GM04504 (cell line): ENCODE measurements at places on chromosomes 6 and 20.
A peak's percentile ranks its signal among the peaks of the same experiment; 100 is the strongest.

DNA sequence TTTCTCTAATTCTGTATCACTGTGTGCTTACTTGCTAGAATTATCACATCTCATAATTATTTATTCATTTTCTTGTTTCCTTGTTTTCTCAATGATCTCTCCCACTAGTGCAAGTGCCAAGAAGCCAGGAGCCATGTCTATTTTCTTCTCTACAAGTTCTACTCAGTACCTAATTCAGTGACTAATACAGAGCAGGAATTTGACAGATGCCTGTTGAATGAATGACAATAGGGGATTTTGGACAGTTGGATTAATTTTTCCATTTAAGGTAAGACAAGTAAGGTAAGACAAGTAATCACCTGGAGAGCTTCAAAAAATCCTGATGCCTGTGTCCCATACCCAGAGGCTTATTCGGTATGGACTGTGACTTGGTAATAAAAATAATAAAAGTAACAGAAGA, 81.0 kb downstream of the EDN1 start:
- DNase-seq: no peak

DNA sequence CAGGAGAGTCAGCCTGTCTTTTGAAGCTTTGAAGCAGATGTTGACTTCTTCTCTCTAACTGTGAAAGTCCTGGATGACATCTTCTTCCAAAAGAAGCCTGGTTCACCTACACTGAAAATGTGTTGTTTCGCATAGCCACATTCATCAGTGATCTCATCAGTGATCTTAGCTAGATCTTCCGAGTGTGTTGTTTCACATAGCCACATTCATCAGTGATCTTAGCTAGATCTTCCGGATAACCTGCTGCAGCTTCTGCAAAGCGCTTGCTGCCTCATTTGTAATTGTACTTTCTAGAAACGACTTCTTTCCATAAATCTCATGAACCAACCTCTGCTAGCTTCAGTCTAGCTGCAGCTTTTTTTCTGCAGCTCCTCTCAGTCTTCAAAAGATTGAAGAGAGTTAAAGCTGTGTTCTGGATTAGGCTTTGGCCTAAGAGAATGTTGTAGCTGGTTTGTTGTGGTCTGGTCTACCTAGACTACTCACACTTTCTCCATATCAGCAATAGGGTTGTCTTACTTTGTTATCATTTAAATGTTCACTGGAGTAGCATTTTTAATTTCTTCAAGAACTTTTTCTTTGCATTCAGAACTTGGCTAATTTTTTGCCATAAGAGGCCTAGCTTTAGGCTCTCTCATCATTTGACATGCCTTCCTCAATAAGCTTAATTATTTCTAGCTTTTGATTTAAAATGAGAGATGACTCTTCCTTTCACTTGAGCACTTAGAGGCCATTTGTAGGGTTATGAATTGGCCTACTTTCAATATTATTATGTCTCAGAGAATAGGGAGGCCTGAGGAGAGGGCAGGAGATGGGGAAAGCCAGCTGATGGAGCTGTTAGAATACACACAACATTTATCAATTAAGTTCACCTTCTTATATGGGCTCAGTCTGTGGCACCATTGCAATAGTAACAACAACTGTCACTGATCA, 48.7 kb upstream of the EXOC2 start:
- DNase-seq: no peak

- no peak for DNase-seq
Observed at GRCh38 chr6:7006515-7007191, 101.1 kb upstream of the RREB1 start.

DNA sequence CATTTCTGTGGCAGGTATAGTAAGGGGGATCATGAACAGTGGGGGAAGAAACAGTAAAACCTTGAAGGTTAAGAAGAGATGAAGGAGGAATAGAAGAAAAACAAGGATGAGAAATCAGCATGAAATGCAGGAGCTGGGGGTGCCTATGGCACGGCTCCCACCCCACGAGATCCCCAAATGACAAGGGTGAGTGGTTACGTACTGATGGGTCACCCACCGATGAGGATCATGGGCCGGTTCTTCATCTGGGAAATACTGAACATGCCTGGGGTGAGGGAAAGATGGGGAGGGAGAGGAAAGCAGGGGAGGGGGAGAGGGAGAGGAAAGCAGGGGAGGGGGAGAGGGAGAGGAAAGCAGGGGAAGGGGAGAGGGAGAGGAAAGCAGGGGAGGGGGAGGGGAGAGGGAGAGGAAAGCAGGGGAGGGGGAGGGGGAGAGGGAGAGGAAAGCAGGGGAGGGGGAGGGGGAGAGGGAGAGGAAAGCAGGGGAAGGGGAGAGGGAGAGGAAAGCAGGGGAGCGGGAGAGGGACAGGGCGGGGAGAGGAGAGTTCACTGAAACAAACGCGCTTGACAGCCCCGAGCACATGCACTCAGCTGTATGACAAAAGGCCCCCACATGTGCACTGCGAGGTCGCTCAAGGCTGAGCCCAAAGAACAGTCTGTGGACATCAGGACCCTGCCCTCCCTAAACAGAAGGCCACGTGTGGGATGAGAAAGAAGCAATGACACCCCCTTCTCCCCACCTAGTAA, 25.3 kb downstream of the MOCS1 start:
- DNase-seq: no peak

GRCh38 chr6:52407467-52407866, 12.7 kb upstream of the EFHC1 start:
- no peak for DNase-seq

DNA sequence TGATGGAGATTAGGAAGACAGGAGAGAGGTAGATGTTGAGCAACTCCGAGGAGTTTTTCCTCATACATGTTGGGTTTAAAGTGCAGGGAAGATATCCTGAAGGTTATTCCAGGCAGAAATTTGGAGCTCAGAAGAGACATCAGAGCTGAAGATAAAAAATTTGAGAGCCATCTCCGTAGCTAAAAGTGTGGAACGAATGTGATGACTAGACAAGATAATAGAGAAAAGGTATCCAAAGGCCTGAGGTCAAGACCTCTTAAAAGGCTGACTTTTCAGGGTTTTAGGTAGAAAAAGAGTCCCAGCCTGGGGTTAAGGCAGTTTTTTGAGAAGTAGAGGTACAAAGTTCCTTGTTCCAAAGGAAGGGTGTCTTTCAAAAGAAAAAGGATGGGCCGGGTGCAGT, 214.8 kb downstream of the ESR1 start:
- no peak for DNase-seq

- no peak for DNase-seq
Observed at GRCh38 chr20:20233041-20233514, 134.8 kb upstream of the INSM1 start.

GRCh38 chr6:62150048-62150663, 135.9 kb downstream of the KHDRBS2 start:
- DNase-seq: peak; percentile 6

GRCh38 chr6:118755941-118756646, 104.7 kb upstream of the CEP85L start:
- no peak for DNase-seq

DNA sequence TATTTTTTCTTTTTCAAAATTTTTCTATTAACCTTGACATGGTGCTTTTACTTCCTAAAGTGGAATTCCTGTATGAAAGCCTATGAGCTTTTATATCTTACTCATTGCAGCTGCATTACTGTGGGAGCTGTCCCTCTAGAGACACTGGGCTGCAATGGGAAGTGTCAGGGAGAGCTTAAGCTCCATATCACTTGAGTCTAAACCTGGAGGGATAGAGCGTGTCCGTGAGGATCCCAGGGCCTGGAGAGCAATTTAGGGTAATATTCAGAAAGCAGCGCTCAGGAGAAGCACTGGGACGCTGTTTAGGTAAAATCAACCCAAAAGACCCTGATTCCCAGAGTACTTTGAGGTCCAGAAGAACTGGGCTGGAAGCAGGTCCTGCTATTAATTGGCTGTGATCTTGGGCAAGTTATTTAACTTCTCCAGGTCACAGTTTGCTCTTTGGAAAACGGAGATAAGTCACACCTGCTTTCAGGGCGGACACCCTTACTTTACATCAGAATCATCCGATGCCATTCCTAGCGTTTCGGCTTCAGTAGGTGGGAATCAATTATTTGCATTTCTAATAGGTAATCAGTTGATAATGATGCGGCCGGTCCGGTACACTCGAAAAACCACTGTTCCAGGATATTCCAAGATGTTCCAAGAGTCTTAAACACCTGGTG, 628 bp upstream of the ERGIC3 start:
- no peak for DNase-seq

- DNase-seq: no peak
Observed at GRCh38 chr6:153001767-153002612, 519 bp downstream of the MTRF1L start.

DNA sequence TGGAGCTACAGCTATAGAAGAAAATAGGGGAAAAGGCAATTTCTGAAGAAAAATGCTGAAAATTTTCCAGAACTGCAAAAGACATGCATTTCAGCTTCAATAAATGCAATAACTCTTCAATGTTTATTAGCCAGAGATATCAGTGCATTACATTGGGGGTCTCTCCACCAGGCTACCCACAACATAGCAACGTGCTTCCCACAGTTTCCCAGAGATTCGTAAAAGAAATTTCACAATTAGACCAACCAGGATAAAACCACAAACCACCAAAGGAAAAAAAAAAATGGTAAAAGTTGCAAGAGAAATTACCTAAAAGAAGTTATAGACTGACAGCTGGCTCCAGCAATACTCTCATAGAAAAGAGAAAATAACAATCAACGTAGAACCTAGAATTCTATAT, 16.0 kb downstream of the LY86 start:
- no peak for DNase-seq

- DNase-seq: no peak
Observed at GRCh38 chr6:63448229-63448628, 124.1 kb upstream of the LOC128125822 start.

DNA sequence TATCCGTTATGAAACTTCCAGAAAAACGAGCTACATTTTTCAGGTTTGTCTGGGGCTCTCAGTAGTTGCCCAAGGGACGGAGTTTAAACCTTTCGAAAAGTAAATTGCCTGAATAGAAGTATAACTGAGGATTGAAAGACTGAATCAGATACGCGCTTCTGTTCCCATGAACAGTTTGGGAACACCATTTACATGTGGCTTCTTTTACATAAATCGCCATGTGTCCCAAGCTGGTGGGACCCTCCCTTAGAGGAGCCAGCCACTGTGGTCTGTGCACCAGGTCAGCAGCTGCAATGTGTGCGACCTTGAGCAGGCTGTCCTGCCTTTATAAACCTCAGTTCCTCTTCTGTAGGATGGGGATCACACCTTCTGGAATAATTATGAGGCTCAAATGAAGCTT, 11.0 kb downstream of the ENTPD6 start:
- DNase-seq: no peak

- peak; percentile 60 for DNase-seq
Observed at GRCh38 chr6:45454008-45454911, 76.5 kb upstream of the SUPT3H start.

DNA sequence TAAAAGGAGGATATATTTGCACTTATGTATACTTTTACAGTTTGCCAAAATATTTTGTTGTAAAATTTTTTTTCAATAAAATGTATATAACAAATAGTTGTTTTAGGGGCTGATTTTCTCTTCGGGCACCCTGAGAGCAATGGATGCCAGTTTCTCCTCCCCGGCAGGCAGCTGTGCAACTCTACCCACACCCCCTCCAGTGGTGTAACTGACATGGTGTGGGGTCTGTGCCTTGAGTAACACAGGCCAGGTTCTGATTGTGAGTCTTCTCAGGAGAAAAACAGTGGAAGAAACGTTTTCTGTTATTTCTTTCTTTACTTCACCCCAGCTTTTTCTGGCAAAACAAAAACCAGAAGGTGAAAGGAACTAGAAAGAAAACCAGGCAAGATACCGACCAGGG, 6.1 kb downstream of the FOXF2 start:
- DNase-seq: no peak

- no peak for DNase-seq
Observed at GRCh38 chr6:11553824-11554223, 16.3 kb downstream of the TMEM170B start.

GRCh38 chr6:118548136-118548535, at the start of gene PLN:
TSS of gene PLN (plus strand) at chr6:118548296. CDS start at chr6:118558922, 10,626 bp downstream.
- DNase-seq: no peak

DNA sequence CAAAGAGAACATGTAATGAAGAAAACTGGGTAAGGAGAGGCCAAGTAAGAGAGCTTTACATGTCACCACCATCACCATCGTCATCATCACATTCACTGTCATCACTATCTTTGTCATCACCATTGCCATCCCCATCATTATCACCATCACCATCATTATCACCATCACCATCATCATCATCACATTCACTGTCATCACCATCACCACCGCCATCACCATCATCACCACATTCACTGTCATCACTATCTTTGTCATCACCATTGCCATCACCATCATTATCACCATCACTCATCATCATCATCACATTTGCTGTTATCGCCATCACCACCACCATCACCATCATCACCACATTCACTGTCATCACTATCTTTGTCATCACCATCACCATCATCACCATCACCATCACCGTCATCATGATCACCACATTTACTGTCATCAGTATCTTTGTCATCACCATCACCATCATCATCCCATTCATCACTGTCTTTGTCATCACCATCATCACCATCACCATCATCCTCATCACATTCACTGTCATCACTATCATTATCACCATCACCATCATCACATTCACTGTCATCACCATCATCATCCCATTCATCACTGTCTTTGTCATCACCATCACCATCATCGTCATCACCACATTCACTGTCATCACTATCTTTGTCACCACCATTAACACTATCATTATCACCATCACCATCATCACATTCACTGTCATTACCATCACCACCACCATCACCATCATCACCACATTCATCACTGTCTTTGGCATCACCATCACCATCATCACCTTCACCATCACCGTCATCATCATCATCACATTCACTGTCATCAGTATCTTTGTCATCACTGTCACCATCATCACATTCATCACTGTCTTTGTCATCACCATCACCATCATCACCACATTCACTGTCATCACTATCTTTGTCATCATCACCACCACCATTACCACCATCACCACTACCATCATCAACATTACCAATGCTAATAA, 172.3 kb downstream of the ERMARD start:
- no peak for DNase-seq

DNA sequence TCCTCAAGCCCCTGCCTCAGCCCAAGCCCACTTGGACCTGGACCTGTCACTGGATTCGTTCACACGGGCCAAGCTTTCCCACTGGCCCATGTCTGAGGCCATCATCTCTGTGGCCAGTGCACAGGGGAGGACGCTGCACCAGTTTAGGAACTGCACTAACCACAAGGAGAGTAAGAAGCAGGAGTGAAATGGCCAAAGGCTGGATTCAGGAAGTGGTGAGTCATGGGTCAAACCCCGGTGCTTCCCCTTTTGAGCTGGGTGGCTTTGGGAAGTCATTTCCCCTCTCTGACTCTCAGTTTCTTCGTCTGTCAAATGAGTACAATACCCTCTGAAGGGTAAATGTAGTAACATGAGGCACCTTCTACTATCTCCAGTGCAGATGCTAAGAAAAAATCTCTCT, 87.9 kb downstream of the CD40 start:
- no peak for DNase-seq

DNA sequence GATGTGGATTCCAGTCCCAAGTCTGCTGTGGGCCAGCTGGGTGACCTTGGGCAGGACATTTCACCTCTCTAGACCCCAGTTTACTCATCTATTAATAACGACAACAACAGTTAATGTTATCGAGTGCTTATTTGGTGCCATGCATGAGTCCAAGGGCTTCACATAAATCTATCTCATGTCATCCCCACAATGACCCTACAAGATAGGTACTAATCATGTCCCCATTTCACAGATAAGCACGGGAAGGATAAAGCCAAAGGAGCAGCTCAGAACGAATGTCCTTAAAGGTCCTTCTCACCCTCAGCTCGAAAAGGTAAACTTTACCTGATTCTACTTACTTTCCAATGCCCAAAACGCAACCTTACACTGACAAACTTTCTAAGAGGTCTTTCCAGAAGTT, 35.7 kb downstream of the TRAM2 start:
- no peak for DNase-seq
